ENCODE measurements at places on chromosomes 3 and 15. TPM values are rescaled to one million over a fixed set of nuclear protein-coding genes. Genes with fewer than 3 reads are reported as not detected.

The THAP10 gene
- 3.9 TPM for total RNA-seq

GRCh38 chr3:142993958-142994442 lies 7.4 kb upstream of the U2SURP start:
- H3K4me1 ChIP-seq = no peaks in the 10 kb centered on the region
- no peak overlapping the region for H3K27ac ChIP-seq
- no peaks in the 10 kb centered on the region for H3K27me3 ChIP-seq
- H3K36me3 ChIP-seq = no peaks in the 10 kb centered on the region
- peak; percentile 15 for DNase-seq

The ANXA2 gene
- 3,434 TPM for total RNA-seq

The SLC22A14 gene
- not detected for total RNA-seq

DNA sequence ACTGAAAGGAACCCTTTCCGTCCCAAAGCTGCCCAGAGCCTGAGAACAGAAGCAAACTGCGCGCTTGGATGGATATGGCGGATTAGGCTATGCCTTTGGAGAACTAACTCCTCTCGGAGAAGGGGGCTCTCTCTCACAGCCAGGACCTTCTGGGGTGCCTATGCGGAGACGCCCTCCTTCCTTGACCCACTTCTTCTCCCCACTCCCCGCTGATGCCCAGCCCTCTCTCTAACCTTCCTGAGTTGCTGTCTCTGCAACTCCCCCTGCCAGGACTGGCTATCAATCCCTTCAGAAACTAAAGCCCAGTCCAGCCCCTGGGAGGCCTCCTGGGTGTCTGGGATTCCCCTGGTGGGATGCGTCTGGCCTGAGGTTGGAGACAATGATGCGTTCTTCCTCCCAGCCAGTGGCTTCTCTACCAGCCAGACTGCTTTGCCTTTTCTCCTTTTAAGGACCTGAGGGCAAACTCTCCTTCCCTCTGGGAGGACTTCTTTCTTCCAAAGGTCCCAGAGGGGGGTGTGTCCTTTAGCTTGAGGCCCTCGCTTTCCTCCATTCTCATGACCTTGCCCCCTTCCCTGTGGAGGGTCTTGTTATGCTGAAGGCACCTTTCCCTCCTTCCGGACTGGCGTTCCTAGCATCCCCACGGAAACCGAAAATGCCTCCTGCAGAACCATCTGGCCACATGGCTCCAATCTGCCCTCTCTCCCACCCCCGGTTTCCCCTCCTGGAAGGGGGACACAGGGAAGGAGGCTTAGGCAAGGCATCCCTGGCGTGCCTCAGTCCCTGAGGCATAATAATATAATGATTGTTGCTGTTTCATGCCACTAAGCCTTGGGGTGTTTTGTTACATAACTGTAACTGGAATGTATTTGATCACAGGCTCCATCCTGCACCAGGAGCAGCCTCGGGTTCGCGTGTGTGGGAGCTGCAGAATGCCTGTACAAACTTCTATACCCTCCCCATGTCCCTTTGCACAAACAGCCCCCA lies 63.4 kb upstream of the C15orf39 start:
- H3K4me1 ChIP-seq = peaks cover 24% of the 10 kb centered on the region
- peak overlapping the region; percentile 43 for H3K27ac ChIP-seq
- no peaks in the 10 kb centered on the region for H3K27me3 ChIP-seq

DNA sequence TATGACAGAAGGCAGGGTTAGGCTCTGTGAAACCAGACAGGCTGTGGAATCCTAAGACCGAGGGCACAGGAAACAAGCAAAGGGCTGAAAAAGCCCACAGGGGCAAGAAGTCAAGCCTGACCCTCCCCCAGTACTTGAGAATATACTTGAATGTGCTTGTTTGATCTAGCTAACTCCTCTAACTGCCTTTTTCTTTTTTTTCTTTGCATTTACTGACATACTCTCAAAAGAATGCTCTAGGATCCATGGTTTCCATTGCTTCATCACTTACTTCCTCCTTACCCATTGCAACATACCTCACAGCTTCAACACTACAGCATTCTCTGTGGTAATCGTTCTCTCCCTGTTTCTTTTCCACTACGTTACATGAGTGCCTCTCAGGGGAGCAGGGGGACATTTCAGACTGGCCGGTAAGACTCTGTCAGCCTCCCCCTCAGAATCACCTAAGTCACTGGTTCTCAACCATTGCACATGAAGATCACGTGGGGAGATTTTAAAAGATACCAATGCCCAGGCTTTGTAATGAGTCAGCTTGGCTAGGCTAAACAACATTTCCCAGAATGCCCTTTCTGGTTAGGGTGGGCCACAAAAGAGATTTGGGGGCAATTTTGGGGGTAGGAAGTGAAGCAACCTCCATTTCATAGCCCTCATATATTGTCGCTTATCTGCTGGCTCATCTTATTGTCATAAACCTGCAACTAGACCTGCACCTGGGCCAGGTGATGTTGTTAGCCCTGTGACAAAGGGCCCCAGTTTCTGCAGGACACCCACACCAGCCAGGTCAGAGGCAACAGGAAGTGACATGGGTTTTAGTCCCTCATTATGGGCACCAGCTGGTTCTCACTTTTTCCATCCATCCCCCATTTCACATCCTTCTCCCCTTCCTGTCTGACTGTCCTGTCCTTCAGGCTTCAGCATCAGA lies 24.6 kb upstream of the RSL24D1 start:
- H3K4me3 ChIP-seq = no peak overlapping the region
- H3K27me3 ChIP-seq = no peaks in the 10 kb centered on the region
- peak; percentile 61 for DNase-seq
- peak overlapping the region; percentile 58 for H3K27ac ChIP-seq

GRCh38 chr3:111807826-111808225 lies 51.2 kb upstream of the PHLDB2 start:
- no peaks in the 10 kb centered on the region for H3K27me3 ChIP-seq
- no peak overlapping the region for H3K4me3 ChIP-seq
- peaks cover 62% of the 10 kb centered on the region for H3K4me1 ChIP-seq
- no peaks in the 10 kb centered on the region for H3K36me3 ChIP-seq

The TRH gene
- total RNA-seq = not detected

The EOMES gene
- not detected for total RNA-seq

DNA sequence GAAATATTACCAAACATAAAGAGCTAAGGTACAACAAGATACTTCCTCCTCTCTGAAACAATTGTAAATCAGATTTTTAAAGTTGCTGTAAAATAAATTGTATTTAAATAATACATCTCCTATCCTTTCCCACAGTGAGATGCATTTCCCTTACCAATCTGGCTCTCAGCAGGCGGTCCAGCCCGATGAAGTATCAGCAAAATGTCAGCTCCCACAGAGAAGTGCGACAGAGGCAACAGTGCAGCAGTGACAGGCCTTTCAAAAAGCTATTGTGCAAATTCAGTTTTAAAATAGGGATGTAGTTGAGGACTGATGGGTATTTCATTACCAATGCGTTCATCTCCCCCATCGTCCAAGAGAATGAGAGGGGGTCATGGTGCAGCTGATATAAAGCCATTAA lies 733.2 kb upstream of the GOLIM4 start:
- no peak overlapping the region for H3K4me3 ChIP-seq
- no peaks in the 10 kb centered on the region for H3K36me3 ChIP-seq
- H3K27ac ChIP-seq = no peak overlapping the region
- H3K4me1 ChIP-seq = no peaks in the 10 kb centered on the region

DNA sequence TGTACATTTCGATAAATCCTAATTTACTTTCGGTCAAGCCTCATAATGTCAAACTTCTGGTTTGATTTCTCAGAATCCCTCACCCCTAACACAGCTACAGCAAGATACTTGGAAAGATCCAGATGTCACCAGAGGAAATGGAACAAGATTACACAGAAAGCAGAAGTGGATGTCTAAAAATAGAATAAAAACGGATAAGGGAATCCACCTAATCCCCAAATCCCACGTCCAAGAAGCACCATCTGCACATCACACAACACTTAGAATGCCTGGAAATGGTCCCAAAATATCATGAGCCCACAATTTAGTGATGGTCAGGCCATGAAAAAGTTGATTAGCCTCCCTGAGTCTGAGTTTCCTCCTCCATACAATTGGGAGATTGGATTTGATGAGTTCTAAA lies 61.7 kb downstream of the AGTR1 start:
- DNase-seq = no peak
- no peak overlapping the region for H3K27ac ChIP-seq
- no peaks in the 10 kb centered on the region for H3K4me1 ChIP-seq
- no peaks in the 10 kb centered on the region for H3K36me3 ChIP-seq

DNA sequence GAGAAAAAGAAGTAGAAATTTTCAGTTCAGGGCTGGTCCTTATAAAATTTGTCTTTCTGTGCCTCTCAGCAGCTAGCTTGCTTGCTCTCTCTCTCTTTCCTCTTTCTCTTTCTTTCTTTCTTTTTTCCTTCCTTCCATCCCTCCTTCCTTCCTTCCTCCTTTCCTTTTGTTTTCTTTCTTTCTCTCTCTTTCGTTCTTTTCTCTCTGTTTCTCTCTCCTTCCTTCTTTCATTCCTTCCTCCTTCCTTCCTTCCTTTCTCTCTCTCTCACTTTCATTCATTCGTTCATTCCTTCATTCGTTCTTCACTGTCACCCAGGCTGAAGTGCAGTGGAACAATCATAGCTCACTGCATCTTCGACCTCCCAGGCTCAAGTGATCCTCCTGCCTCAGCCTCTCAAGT lies 69.3 kb upstream of the CPOX start:
- H3K36me3 ChIP-seq = no peaks in the 10 kb centered on the region
- no peak overlapping the region for H3K4me3 ChIP-seq
- no peak for DNase-seq
- no peaks in the 10 kb centered on the region for H3K4me1 ChIP-seq
- H3K27me3 ChIP-seq = peaks cover 8% of the 10 kb centered on the region

- no peak overlapping the region for H3K4me3 ChIP-seq
- no peaks in the 10 kb centered on the region for H3K27me3 ChIP-seq
- H3K27ac ChIP-seq = peak overlapping the region; percentile 98
- no peaks in the 10 kb centered on the region for H3K36me3 ChIP-seq
Observed at GRCh38 chr3:190183121-190183520, 62.4 kb upstream of the P3H2 start.

The SLC51B gene
- total RNA-seq = not detected

GRCh38 chr3:183427196-183427875 lies 1.1 kb downstream of the MCF2L2 start:
- H3K27ac ChIP-seq = no peak overlapping the region
- no peak for DNase-seq
- H3K27me3 ChIP-seq = peaks cover 39% of the 10 kb centered on the region
- H3K36me3 ChIP-seq = no peaks in the 10 kb centered on the region
- H3K4me1 ChIP-seq = peaks cover 13% of the 10 kb centered on the region

GRCh38 chr3:169657351-169658124 lies 6.0 kb downstream of the MECOM start:
- H3K27ac ChIP-seq = no peak overlapping the region
- peaks cover 10% of the 10 kb centered on the region for H3K4me1 ChIP-seq
- DNase-seq = no peak
- H3K27me3 ChIP-seq = peaks cover 37% of the 10 kb centered on the region
- no peaks in the 10 kb centered on the region for H3K36me3 ChIP-seq

The CKMT1A gene
- not detected for total RNA-seq

The HYKK gene
- total RNA-seq = 4.1 TPM

DNA sequence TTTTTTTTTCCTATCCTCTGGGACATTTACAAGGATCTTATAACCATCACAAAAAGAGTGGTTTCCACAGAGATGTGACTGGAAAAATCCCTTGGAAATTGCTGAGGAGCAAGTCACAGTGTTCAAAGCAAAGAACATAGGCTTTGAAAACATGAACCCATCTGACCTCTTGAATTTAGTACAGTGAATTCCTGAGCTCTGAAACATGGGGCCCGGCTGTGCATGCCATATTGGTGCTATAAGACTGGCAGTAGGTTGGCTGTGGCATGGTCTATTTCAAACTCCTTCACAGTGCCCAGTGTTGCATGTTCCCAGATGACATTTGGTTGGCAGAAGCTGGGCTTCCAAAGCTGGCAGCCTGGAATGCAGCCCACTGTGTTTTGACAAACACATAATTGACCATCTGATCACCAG lies 202.2 kb downstream of the TIGIT start:
- H3K36me3 ChIP-seq = peaks cover 16% of the 10 kb centered on the region
- H3K27me3 ChIP-seq = no peaks in the 10 kb centered on the region
- H3K4me1 ChIP-seq = peaks cover 32% of the 10 kb centered on the region
- DNase-seq = no peak

The SH2D7 gene
- total RNA-seq = not detected

DNA sequence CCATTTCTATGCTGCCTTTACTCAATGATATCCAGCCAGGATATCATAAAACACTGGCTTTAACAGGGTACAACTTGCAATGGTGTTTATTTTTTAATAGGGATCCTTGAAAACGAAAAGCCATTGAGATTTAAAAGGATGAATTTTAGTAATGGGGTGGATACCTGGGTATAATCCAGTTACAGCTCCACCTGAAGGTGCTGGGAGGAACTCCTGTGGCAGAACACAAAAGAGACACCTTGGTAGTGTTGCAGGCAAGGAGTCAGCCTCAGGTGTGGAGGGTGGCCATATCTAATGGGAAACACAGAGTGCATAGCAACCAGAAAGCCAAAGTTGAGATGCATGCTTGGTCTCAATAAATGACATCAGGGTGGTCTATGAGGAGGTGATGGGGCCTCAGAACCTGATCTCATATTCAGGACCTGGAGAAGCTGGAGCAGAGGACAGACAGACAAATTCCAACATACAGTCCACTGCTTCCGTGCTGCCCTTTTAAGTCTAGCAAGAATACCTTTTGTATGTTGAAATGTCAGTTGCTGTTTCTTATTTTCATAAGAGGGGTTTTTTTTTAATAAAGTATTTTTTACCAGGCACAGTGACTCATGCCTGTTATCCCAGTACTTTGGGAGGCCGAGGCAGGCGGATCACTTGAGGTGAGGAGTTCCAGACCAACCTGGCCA lies 12.0 kb upstream of the PAQR9 start:
- 0 out of 2 replicates have a peak, but pooled peaks cover 2% of the 10 kb centered on the region for H3K27me3 ChIP-seq
- H3K27ac ChIP-seq = no peak overlapping the region
- DNase-seq = no peak
- no peaks in the 10 kb centered on the region for H3K36me3 ChIP-seq

DNA sequence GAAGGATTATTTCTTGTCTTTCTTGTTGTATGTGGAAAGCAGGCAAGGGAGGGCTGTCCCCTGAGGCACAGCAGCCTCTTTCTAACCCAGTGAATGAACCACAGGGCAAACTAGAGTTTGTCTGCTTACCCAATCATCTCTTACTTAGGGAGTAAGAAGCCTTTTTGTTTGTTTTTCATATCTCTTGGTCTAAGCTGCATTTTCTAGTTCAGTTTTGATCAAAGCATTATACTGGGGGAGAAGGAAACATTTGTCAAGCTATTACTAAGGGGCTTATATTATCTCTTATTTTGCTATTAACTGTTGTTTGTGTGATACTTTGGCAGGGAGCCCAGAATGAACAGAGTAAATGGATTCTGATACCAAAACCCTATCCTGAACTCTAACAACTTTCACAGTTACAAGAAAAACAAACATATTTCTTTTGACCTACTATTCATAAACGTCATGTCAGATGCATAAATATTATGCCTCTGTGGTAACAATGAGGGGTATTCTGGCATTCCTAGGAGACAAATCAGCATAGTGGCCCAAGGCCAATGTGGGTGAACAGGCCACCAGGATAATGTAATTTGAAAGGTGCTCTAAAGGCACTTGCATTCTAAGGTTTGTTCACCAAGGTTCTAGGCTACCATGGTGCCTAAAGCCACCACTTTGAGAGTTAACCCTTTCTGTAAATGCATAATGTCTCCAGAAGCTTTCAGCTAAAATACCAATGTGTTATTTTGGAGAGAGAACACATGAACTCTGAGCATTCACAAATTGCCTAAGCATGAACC lies 271.6 kb upstream of the ZPLD1 start:
- H3K36me3 ChIP-seq = no peaks in the 10 kb centered on the region
- no peak overlapping the region for H3K4me3 ChIP-seq
- no peaks in the 10 kb centered on the region for H3K27me3 ChIP-seq

Data from SJSA1 (cell line).